NCI-H146 (cell line): ENCODE measurements at places on chromosomes 16 and 17.

- DNase-seq, result no peak
These were observed 18.8 kb downstream of the STX4 start for GRCh38 chr16:31052114-31052513.

GRCh38 chr16:1050516-1050915, 22.0 kb upstream of the SSTR5 start:
- DNase-seq, result no peak

GRCh38 chr17:47192554-47192953, 3.5 kb upstream of the CDC27 start:
- DNase-seq, result peak; percentile 40

- no peak for DNase-seq
These were observed 19.8 kb downstream of the TMEM98 start for GRCh38 chr17:32947736-32948135.

DNA sequence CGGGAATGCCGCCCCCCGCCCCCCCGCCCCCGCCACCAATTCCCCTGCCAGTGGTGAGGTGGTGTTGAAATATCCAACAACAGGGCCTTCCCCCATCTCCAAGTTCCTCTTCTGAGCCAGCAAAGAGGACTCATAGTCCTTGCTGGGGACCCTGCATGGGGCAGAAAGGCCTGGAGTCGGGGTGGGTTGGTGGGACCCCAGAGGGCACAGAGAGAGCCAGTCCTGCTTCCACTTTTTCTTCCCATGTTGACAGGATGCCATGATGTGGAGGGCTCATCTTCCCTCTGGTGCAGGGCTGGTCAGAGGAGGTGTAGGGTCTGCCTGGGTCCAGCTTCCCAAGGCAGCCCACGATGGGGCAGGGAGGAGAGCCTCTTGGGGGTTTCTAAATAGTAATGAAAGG, 49.0 kb upstream of the PIK3R6 start:
- DNase-seq, result no peak

- no peak for DNase-seq
These were observed 62.3 kb downstream of the GSG1L start for GRCh38 chr16:28001184-28001583.

DNA sequence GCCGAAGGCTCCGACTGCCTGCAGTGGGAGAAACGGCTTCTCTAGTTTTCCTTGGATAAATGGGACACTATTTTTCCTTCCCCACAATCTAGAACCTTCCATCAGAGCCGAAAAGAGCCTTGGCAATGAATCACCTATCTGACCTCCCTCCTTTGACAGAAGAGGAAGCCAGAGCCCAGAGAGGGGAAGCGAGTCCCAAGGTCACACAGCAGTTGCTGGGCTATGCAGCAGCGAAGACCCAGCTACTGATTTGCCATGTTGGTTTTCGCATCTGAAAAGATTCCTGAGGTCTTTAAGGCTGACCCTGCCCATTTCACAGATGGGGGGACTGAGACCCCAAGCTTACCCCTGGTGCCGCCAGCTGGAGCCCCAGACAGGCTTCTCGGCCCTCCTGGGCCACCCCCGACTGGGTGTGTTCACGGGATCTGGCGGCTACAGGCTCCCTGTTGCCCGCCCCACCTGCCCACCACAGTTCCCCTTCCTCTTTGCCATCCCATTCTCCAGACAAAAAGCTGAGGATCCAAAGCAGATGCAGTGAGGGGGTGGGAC, 45.9 kb downstream of the RAI1 start:
- DNase-seq, result no peak

DNA sequence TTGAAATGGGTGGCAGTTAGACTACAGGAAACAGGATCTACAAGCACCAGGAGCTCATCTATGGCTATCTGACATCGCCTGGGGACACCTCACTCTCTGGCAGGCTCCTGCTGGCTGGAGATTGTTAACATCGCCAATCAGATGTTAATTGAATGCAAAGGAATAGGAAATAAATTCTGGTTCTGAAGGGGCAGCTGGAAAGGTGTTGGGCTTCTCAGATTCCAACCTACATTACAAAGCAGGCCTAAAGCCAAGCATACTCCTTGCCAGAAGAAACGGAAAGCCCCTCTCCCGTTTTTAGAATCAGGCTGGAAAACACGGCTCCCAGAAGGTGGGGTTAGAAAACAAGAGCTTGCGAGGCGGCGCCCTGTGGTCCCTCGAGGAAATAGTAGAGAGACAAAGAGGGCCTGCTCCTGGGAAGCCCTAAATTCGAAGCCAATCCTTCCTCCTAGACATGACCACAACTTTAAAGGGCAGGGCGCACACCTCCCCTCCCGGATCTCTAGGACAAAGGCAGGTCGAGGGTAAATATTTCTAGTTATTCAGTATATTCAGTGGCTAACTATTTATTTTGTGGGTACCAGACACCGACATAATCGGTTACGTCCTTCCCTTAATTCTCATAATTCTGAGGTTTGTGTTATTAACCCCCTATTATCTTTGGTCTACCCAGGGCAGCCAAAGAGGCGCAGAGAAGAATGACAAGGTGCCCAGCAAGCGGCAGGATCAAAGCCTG, 763 bp upstream of the TOM1L1 start:
- peak; percentile 76 for DNase-seq

- no peak for DNase-seq
These were observed 85.5 kb downstream of the SSH2 start for GRCh38 chr17:29844339-29845048.

DNA sequence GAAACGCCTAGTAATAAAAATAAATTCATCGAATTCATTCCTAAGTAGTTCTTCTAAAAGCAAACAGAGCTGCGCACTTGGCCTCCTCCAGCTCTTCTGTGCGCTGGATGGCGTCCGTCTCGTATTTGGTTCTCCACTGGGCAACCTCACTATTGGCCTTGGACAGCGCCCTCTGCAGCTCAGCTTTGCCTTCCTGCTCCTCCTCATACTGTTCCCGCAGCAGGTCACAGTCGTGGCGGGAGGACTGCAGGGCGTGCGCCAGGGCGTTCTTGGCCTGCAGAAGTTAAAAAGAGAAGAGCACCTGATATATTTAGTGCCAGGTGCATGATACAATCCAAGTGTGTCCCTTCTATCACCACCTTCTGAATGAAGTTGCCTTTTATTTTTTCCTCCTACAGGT, 21.8 kb downstream of the MYH3 start:
- no peak for DNase-seq

DNA sequence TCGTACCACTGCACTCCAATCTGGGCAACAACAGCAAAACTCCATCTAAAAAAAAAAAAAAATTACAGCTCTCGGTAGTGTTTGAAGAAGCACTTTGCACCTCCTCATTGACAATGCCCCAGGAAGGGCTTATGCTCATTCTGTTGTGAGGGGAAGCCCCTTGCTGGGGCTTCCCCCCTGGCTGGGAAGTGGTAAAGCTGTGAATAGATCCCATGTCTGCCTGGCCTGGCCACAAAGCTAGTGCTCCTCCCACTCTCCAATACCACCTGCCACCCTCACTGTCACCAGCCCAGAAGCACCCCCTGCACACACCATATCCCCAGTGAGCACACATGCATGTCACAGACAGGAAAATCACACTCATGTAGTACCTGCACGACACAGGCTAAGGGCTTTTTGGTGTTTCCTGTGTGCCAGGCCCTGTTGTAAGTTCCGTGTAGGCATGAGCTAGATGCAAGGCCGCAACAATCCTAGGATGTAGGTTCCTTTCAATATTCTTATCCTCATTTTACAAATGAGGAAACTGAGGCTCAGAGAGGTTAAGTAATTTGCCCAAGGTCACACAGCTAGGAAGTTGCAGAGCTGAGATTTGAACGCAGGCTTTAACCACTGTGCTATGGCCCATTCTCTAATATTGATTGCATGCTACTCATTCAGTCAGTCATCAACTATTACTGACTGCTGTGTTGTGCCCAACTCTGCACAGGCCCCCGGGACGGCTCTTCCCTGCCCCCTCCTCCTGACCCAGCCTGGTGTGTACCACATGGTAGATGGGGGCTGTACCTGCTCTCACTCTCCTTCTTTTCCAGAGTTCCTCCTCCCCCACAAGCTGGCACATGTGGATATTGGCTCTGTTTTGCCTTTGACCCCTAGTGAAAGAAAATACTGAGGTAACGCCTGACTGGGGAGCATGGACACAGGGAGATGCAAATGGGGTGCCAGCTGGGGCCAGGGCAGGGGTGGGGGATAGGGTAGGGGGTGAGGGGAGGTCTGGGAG, 11.9 kb upstream of the COL1A1 start:
- no peak for DNase-seq

GRCh38 chr16:88809676-88810165, 2.0 kb downstream of the APRT start:
- no peak for DNase-seq

DNA sequence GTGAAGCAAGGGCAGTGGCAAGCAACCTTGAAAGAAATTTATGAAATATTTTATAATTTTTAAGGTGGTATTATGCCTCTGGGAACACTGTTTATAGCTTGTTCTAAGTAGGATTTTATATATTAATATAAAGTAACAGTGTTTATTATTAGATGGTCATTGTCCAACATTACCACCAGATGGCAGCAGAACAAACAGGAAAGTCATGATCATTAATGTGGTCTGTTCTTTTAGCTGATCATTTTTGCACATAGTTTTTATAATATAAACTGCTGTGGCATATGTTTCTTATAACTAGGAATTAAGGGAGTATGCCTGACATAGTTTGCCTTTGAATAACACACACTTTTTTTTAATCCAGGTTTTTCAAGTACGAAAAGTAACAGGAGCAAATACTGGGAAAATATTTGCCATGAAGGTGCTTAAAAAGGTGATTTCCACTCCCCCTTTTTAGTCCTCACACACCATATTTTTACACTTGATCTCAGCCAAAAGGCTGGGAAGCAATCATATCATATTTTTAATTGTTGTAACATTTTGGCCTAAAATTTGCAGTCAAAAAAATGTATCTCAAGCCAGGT, 21.4 kb downstream of the RPS6KB1 start:
- DNase-seq, result peak; percentile 45

DNA sequence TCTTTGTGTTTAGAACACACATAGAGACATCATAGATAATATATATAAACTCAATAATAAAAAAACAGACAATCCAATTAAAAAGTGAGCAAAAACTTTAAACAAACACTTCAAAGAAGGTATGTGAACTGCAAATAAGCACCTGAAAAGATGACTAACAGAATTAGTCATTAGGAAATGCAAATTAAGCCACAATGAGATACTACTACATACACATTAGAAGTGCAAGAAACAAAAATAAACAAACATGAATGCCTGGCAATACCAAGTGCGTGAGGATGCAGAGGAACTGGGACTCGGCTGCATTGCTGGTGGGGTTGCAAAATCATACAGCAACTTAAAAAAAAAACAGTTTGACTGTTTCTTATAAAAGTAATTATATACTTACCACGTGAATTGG, 799.0 kb downstream of the KCNJ2 start:
- DNase-seq, result no peak

DNA sequence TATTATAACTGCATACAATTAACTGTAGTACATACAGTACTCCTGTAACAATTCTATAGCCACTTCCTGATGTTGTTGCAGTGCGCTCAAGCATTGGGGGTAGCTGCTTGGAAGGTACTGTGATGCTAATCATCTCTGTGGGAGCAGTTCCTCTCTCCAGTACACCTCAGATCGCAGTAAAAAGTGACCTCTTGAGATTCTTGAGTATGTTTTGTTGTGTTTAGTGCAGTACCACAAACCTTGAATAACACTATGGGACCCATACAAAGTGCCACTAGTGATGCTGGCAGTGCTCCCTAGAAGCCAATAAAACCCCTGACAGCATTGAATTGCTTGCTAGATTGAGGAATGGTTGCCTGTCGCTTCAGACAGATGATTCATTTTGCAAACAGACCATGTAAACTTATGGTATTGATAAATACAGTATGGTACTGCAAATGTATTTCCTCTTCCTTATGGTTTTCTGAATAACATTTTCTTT, 193.0 kb downstream of the SPECC1 start:
- DNase-seq, result no peak

DNA sequence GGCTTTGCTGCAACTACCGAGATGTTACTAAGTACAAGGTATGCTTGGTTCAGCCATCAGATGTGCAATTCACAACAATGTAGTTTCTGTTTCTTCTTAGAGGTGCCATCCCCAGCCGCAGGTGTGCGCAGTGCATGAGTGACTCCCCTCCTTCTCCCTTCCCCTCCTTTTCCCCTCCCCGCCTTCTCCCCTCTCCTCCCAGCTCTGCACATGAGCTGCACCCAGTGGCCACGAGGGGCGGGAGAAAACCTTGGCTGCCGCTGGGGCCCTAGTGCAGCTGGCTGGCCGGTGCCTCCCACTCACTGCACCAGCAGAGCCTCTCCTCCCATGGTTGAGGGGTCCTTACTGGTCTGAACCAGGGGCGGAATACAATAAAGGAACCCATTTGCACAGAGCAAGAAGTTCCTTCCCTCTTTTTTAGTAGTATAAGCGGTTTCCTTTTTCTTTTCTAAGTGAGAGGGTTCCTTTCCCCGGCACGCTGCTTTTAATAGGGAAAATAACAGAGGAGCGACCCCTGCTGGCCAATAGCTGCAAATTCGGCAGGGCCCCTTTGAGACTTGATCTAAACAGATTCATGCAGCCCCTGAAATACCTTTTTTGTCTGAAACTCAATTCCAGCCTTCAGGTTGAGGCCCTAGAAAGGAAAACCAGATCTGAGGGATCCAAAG, 7.8 kb upstream of the CCL15 start:
- no peak for DNase-seq

DNA sequence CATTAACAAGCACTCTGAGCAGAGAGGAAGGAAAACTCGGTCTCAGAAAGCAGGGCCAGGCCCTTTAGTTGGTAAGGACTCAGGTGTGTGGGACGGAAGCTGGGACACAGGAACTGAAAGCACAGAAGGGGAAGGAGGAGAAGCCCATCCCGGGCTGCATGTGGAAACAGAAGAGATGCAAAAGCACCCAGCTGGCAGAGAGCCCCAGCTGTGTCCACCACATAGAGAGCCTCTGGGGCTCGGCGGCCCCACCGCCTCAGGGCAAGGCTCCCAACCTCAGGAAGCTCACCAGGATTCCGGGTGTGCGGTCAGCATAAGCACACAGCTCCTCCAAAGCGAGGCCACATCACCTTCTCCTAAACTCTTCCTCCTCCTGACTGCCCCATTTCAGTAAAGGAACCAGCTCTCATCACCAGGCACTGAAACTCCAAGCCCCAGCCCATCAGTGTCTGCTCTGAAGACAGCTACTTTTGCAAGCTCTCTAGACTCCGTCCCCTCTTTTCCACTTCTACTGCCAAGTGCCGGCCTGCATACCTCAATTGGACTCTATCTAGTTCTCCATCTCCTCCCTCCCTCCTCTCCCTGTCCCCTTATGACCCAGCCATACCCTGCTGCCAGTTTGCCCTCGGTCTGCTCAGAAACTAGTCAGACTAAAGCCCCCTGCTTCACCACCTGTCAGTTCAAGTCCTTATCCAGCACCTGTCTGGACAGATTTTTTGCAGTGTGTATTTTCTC, 6.0 kb downstream of the ST3GAL2 start:
- DNase-seq, result no peak

DNA sequence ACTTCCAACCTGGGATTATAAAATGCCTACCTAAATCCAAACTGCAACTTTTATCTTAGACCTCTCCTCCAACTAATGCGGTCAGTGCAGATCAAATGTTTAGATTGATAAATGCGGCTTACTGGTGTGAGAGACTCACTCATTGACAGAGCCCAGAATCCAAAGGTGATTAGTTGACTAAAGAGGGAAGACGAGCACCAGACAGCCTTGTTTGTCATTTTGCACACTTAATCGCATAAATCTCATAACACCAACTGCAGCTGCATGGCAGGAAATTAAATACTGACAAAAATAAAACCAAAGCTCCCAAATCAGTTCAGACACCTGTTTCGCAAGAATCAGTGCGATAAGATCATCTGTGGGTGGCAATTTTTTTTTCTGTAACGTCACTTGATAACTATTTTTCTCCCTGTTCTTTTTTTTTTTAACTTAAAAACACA, 35.9 kb downstream of the NACA2 start:
- no peak for DNase-seq

- DNase-seq, result no peak
These were observed 56.5 kb downstream of the COPRS start for GRCh38 chr17:31802502-31802901.
